Activated CD4-positive, alpha-beta T cell treated with anti-CD3 and anti-CD28 coated beads, Interleukin-2, amount 10 ng/mL, durations not matched to agents 7 days and 5 days (primary cell): ENCODE measurements at places on chromosomes 2 and 18. TPM values are rescaled to one million over a fixed set of nuclear protein-coding genes. Genes with fewer than 3 reads are reported as not detected.

DNA sequence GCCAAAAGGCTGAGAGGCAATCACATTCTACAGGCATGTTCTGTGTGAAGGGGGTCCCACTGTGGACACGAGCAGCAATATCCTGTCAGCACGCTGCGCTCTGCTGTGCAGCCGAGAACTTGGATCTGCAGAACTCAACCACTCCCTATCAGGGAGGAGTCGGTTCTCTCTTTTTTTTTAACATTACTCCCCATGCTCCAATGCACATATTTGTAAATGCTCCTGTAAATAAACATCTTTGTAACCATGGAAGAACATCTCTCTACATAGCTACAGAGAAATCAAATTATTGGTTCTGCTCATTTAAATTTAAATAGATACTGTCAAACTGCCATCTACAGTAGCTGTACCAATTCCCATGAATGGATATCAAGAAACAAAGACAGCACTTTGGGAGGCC is 3.0 kb upstream of the ANKRD23 start:
- no peak for DNase-seq

DNA sequence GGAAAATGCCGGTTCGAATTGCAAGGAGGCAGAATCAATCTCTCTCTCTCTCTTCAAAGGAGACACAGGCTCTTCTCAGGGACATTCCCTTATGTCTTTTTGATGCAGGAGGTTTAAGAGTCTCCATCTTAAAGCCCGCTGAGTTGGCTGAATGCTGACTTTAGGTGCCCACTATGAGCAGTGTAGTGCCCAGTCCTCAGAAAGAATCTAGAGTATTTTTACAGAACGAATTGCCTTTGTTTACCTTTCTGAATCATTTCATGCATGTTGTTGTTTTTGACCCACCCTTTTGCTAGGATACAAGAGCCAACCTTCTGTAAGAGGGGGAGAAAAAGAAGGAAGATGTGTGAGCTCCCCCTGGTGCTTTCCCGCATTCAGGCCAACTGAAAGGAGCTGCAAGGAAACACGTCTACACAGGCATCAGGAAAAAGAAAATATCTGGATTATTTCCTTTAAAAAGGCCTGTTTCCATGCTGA is 193.5 kb upstream of the TCF4 start:
- no peak for DNase-seq

GRCh38 chr2:233013027-233013461 is at the start of gene NGEF:
TSS of gene NGEF (minus strand) at chr2:233013256. CDS start at chr2:232974890, 38,366 bp downstream.
- DNase-seq, result no peak

GRCh38 chr2:145124085-145124484 is 604.2 kb upstream of the ZEB2 start:
- no peak for DNase-seq

Gene DNMT3A
- total RNA-seq, result 55.9 TPM

Gene OSBPL1A
- total RNA-seq, result 1.4 TPM
